ENCODE measurements at places on chromosomes 1 and 21.

GRCh38 chr1:234772345-234773147 lies 162.6 kb upstream of the IRF2BP2 start:
- DNase-seq = peak; percentile 99

GRCh38 chr1:109283748-109284600 lies 1.0 kb upstream of the PSRC1 start:
- no peak for DNase-seq

- DNase-seq = peak; percentile 74
These were observed 13.0 kb upstream of the UQCRHL start for GRCh38 chr1:15820478-15820877.

GRCh38 chr1:72896256-72896655 lies 613.9 kb upstream of the NEGR1 start:
- no peak for DNase-seq

GRCh38 chr1:173295391-173295790 lies 88.3 kb upstream of the TNFSF4 start:
- DNase-seq = peak; percentile 45

GRCh38 chr1:155052439-155053395 lies 1.6 kb downstream of the ADAM15 start:
- peak; percentile 37 for DNase-seq

DNA sequence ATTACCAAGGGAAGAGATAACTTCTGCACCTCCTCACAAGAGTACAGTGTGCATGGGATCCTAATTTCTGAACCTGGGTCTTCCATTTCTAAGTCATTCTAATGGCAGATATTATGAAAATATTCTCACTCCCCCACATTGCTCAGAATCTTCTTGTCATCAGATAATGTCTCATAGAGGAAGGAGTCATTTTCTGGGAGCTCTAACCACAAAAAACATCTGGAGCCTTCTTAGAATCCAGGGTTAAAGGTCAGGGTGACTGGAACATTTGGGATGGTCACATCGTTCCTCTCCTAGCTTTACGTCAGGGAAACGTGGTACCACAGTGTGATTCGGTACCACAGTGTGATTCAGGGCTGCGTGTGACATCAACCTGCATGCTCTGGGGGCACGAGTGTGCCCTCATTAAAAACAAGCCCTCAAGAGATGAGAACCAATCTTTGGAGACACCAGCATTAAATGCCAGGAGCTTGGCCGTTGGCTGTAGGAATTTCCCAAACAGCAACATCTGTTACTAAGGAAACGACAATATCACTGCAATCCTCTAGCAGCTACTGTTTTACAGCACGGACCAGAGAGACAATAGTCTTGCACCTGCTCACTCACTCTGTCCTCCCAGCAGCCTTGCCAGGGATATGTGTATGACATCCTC lies 179.1 kb downstream of the PSMG1 start:
- peak; percentile 94 for DNase-seq

DNA sequence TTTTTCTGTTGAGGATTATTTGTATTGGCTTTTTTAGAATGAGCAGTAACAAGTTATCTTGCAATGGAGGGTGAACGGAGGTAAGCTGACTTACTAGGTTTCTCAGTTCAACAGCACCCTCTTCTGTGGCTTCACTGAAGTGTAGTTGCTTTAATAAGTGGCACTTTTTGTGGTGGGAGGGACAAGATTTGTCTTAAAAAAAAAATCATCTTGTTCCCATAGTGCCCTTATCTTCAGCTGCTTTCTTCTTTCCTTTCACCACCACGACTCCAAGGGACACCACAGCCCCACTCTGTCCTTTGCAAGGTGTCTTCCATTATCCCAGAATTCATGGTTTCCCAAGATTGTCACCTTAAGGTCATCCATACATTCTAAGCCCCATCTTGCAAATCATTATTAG lies 92.9 kb downstream of the PIGK start:
- peak; percentile 86 for DNase-seq

DNA sequence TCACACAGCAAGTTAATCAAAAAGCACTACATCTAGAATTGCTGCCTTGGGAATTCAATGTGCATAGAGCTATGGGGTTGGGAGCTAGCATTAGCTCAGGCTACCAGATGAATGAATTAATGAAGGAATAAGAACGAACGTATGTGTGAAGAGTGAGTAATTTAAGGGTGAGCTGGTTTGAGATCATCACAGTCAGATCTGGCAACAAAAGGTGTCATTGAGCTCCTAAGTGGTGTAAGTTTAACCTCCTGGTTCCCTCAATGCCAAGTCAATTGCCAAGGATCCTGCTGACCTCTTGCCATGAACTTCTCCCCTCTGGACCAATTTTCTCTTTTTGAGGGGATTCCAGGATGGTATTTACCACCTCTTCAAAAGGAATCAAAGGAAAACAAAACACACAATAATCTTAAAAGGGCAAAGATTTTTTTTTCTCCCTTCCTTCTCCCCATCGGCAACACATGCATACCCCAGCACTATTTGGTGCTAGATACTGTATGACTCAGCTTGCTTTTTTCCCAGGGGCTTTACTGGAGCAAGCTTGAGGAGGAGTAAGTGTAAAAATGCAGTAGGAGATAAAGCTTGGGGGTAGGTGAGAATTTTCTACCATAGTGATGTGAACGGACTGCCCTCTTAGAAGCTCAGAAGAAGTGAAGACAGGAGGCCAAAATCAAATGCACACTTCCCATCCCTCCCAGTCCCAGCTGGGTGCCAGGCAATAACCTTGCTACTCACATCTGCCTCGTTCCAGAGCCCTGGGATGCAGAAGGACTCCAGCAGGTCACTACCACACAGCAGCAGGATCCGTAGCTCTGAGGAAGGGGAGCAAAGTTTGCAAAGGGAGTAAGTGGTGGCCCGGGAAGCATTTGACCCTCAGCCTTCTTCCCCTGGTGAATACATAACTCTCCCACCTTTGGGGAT lies 92.0 kb downstream of the LAMC2 start:
- DNase-seq = peak; percentile 70

GRCh38 chr1:115722221-115722620 lies 46.3 kb downstream of the CASQ2 start:
- DNase-seq = no peak

GRCh38 chr1:66243548-66244130 lies 290.3 kb upstream of the SGIP1 start:
- DNase-seq = peak; percentile 36

All from GM23248 (cell line).